ENCODE measurements at places on chromosomes 3 and 15.

GRCh38 chr15:69377216-69377970 lies 36.8 kb upstream of the KIF23 start:
- DNase-seq = no peak

DNA sequence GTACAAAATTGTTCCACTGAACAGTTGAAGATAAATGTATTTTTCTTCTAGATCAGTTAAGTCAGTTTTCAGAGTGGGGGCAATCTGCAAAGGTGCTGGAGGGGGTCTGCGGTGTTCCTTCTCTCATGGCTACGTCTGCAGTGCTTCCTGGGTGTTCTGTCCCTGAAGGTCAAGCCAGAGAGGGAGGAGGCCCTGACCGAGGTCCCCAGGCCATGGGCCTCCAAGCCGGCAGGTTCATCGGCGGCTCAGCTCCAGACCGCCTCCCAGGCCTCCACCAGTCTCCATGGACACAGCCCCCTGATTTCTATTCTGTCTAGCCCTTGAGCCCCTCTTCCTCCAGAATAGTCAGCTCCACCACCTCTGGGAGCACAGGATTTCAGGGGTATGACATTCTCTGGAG lies 28.5 kb upstream of the TSEN2 start:
- DNase-seq = no peak

DNA sequence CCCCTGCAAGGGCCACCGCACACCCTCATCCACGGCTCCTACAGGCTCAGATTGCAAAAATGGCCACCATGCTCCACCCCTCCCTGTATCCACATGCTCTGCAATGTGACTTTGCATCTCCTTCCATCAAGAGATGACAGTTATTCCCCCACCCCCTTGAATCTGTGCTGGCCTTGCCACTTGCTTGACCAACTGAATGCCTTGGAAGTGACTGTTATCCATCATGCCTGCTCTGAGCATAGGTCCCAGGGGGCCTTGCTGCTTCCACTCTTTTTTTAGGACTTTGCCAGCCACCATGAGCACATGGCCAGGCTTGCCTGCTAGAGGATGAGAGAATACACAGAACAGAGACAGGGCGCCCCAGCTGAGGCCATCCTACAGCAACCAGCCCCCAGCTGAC lies 13.6 kb downstream of the HAPLN3 start:
- no peak for DNase-seq

DNA sequence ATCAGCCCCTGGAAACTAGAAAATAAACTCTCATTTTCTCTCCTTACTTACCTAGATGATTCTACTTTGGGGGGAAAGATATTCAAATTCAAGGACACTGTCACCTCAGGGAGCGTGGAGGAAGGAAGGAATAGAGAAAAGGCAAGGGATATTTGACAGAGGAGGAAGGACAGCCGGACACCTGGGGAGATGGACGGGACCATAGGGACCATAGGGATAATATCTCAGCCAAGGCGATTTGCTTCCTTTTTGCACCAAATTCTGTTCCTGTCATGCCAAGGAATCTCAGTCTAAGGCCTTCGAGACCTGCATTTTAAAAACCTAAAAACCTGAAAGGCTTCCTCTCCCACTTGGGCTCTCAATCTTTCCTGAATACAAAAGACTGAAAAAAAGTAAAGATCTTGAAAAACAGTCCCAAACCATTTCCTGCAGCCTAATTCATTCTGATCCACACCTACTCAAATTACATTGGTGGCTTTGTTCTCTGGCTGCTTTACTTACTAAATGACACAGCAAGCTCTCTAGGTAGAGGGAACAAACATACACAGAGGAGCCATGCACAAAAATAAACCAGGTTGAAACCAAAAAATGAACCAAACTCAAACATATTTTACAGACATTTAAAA lies 73.9 kb upstream of the SLC24A5 start:
- no peak for DNase-seq

GRCh38 chr3:120052677-120053076 lies 41.6 kb downstream of the GSK3B start:
- DNase-seq = no peak

DNA sequence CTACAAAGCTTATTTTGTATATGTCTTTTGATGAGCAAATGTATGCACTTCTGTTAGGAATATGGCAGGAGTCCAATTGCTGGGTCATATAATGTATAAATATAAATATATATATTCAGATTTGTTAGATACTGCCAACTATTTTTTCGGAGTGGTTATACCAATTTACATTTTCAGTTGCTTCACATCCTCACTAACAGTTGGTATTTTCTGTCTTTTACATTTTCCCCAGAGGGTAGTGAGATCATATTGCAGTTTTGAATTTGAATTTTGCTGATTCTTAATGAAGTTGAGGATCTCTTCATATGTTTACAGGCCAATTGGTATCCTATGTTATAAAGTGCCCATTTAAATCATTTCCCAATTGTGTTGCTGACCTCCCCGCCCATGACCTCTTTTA lies 139.0 kb upstream of the KCNMB2 start:
- DNase-seq = no peak

DNA sequence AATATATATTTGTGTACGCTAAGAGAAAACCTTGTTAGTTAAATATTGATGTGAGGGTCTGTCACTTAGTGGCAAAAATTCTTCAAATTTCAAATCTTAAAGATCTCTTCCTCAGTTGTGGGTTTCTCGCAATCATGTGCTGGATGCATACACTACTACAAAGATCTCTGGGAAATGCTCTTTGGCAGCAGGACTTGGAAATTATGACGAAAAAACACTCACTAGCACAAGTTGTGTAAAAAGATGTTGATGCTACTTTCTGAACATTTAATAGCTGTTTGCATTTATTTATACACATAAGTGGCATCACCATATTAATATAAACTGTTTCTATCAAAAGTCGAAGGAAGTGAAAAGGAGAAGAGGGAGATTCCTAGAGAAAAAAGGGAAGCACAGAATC lies 10.8 kb upstream of the NANOGP8 start:
- no peak for DNase-seq

DNA sequence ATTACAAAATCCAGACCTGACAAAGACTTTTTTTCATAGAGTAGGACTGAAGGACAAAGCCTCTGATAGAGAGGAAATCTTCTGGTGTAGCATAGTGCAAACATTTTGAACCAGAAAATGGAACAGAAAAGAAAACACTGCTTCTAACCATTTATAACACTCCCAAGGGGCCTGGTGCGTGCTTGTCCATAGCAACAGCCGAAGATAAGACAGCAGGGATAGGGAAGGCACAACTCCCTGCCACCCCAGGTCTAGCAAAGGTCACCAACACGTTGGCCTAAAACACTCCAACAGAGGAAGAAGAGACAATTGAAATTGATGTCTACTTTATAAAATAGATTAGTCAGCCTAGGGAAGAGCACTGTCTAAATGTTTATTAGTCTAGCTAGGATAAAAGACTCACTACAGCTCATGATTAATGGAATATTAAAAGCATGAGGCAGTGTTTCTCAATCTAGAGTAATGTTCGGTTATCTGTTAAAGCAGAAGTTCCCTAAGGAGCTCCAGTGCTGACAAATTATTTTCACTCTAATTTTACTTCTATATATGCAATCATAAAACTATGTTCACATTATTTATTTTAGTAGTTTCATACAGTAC lies 145.2 kb downstream of the P3H2 start:
- DNase-seq = no peak

- peak; percentile 8 for DNase-seq
Observed at GRCh38 chr3:25863416-25863959, 73.6 kb downstream of the OXSM start.

- DNase-seq = no peak
Observed at GRCh38 chr3:9552252-9552999, 1.2 kb downstream of the LHFPL4 start.

- DNase-seq = no peak
Observed at GRCh38 chr3:141845407-141846049, 30.9 kb upstream of the ATP1B3 start.

DNA sequence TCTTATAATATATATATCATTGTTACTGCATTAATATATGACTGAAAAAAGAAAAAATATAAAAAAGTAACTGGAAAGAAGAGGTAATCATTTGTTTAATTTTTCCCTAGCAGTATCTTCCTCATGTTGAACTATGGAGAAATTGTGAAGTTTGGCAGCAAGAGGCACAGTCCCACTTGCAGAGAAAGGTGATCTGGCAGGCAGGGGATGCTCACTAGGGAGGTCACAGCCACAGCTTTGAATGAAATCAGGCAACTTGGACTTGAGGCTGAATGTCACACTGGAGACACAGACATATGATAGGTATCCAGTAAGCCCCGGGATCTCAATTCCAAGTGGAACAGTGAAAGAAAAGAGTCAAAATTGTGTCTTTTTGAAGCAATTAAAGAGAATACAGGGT lies 149.9 kb upstream of the RORA start:
- DNase-seq = no peak

Measured in cerebellar cortex (tissue), 1 donor.